Activated naive CD4-positive, alpha-beta T cell treated with anti-CD3 and anti-CD28 coated beads, Interleukin-2, amount 50 U/mL, for 72 hours (primary cell): ENCODE measurements at places on chromosomes 1 and 21. TPM values are rescaled to one million over a fixed set of nuclear protein-coding genes. Genes with fewer than 3 reads are reported as not detected.

DNA sequence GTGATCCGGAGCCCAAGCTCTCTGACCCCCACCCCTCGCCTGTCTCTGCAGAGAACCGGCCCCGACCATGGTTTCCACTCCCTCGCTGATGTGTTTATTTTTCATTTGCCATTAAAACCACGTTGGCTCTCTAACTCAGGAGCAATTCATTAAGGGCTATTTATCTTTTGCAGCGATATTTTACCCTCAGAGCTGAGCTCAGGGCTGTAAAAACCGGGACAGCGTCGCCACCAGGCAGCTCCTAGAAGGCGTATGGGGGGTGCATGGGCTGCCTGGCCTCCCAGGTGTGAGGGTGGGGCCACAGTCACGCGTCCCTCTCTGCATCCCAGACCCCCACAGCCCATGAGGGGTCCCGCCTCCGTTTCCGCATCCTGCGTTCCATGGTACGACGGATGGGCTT lies 71.4 kb downstream of the PRDM16 start:
- DNase-seq = no peak

Gene DIPK1A
- total RNA-seq = 5.8 TPM

DNA sequence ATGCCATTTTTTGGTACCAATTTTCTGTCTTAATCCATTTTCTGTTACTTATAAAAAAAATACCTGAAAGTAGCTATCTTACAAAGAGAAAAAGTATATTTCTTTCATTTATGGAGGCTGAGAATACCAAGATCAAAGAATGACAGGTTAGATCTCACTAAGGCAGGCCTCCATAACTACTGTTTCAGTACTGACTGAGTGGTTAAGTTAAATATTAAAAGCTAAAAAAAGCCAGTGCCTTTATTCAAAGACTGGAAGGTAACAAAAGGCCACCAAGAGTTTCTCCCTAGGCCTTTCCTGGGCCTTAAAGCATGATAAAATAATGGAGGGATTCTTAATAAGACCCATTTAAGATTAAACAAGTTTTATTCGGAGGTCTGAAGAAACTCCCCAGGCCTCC lies 687.7 kb upstream of the ADGRL4 start:
- no peak for DNase-seq

DNA sequence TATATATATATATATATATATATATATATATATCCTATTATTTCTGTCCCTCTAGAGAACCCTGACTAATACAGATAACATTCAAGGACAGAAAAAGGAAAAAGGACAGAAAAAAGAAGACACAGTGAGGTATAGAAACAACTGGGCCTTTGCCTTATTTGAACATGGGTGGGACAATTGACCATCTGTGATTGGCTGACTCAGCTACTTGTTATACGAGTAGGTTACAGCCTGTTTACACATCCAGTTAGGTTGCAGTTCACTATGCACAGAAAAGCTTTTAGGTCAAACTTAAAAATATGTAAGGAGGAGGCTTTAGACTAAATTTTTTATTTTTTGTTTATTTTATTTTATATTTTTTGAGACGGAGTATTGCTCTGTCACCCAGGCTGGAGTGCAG lies 39.8 kb upstream of the RGS8 start:
- DNase-seq = no peak

Gene SETDB1
- total RNA-seq = 73.6 TPM

Gene OTUD3
- total RNA-seq = 23.2 TPM
